Lower leg skin (tissue), 4 donors: ENCODE measurements at places on chromosomes 11 and 22. TPM values are rescaled to one million over a fixed set of nuclear protein-coding genes. Genes with fewer than 3 reads are reported as not detected.

Gene SMIM35
- total RNA-seq, result not detected

DNA sequence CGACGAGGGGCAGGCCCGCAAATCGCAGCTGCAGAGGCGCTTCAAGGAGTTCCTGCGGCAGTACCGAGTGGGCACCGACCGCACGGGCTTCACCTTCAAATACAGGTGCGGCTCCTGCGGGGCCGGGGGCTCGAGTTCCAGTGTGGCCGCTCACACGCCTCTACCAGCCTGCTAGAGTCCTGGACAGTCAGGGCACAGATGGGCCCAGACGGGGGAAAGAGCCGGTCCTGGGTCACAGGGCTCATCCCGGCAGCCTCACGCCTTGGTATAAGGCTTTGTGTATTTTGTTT lies 506 bp downstream of the MCM5 start:
- no peak for DNase-seq

- DNase-seq, result no peak
Measured at GRCh38 chr11:123233280-123233974, 38.4 kb upstream of the CLMP start.

Gene CREB3L1
- 0.15 TPM for total RNA-seq

Gene MS4A3
- total RNA-seq, result not detected
